ENCODE measurements at places on chromosomes 5 and 9. TPM values are rescaled to one million over a fixed set of nuclear protein-coding genes. Genes with fewer than 3 reads are reported as not detected.

Gene PCAT7
- not detected for total RNA-seq

Gene SLC6A3
- not detected for total RNA-seq

Gene SPINK6
- total RNA-seq, result not detected

Gene POLR3G
- 2.0 TPM for total RNA-seq

Gene LRRC19
- total RNA-seq, result not detected

Gene RAB14
- total RNA-seq, result 33.8 TPM

Gene ISL1
- total RNA-seq, result 0.25 TPM

Gene KIF4B
- total RNA-seq, result not detected

Gene PPP3R2
- total RNA-seq, result not detected

Gene MAPKAP1
- total RNA-seq, result 98.1 TPM

Gene LCN9
- not detected for total RNA-seq
